EH (cell line): ENCODE measurements at places on chromosomes 13 and 19.

- DNase-seq: no peak
Observed at GRCh38 chr13:96816261-96816660, 178.0 kb downstream of the OXGR1 start.

GRCh38 chr19:18391509-18392075 is 5.6 kb downstream of the GDF15 start:
- no peak for DNase-seq

DNA sequence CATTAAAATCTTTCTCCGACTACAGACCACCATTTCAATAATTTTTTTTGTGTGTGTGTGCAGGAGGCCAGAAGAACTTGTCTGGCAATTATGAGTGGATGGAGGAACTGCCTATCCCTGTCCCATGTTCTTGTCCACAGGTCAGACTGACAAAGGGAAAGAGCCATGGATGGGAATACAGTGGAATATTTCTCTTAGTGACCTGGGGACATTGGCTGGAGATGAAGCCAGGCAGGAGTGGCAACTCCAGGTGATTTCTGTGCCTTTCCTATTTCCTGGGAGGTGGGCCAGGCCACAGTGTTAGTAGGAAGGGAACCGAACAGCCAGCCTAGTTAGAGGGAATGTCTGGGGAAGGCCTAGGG is 3.7 kb downstream of the PSG9 start:
- DNase-seq: no peak

DNA sequence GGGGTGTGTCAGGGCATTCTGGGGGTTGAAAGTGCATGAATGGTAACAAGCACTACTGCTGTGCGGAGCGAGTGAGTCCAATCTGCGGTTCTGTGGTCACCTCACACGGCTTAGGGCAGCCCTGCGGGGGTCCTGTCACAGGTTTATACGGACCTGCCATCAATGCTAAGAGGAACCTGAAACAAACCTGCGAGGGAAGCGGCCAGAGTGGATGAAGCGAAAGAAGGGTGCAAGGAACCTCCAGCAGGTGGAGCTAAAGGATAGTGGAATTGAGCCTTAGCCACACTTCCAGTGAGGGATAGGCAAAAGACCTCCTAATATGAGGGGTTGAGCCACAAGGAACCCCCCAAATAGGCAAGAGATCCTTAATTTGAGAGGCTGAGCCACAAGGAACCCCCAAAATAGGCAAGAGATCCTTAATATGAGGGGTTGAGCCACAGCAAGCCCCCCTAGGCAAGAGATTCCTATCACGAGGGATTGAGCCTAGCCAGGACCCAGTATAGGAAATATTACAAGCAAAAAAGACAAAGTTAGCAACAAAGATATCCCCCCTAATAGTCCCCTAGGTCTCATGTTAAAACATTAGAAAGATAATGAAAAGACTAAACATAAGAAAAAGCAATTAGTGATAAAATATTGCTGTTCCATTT is 6.3 kb upstream of the ZNF69 start:
- peak; percentile 62 for DNase-seq

GRCh38 chr19:15897026-15897737 is 692 bp downstream of the CYP4F2 start:
- no peak for DNase-seq

DNA sequence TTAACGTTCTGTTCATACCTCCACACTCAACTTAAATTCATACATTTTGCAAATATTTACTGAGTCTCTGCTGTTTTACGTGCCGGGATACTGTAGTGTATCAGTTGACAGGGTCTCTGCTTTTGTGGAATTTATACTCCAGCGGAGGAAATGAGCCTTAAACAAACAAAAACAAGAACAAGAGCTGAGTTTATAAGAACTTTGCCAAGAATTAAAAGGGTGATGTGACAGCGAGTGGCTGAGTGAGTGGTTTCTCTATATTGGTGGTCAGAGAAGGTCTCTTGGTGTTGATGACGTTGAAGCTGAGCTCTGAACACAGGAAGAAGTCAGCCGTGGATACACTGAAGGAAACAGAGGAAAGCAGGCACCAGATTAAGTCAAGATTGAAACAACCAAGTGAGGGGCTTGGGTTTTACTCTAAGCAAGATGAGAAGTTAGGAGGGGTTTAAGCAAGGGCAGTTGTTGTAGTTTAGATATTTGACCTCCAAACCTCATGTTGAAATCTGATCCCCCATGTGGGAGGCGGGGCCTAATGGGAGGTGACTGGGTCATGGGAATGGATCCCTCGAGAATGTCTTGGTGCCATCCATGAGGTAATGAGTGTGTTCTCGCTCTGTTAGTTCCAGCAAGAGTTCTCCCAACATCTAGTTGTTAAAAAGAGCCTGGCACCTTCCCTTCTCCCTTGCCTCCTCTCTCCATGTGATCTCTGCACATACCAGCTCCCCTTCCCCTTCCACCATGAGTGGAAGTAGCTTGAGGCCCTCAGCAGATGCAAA is 248.3 kb downstream of the DCLK1 start:
- DNase-seq: peak; percentile 31

GRCh38 chr19:58325311-58326022 is 1.3 kb upstream of the ZSCAN22 start:
- no peak for DNase-seq

- DNase-seq: peak; percentile 7
Observed at GRCh38 chr13:84380866-84381265, 498.6 kb upstream of the SLITRK1 start.

DNA sequence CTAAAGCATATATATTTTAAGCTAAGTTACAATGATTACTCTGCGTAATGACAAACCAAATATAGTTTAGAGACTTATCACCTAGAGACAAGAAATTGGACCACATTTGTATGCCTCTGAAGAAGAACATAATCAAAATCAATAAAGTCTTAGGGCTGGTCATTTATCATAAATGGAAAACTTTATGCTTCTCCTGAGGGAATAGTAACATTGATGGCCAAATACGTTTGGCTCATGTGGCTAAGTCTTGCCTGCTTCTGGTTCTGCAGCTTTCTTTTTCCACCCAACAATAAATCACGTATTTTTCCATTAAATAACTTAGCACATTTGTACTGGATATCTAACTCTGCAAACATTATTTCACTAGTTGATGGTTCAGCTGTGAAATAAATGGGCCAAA is 458.4 kb downstream of the SLITRK1 start:
- DNase-seq: no peak
